Activated T-helper 1 cell treated with anti-CD3 and anti-CD28 coated beads, Interleukin-12 subunit alpha, Interleukin-12 subunit beta, Interleukin-2, Interleukin-4 antibody, amounts not matched to agents 30 ng/mL and 10 ng/mL and 1 ng/mL, durations not matched to agents 14 hours and 24 hours and 36 hours (primary cell): ENCODE measurements at places on chromosomes 5 and 9.

GRCh38 chr5:97726106-97726505, 543.1 kb upstream of the RIOK2 start:
- no peak for DNase-seq

GRCh38 chr9:17725399-17726010, 146.6 kb downstream of the SH3GL2 start:
- no peak for DNase-seq

GRCh38 chr5:90440644-90441043, 31.1 kb upstream of the CETN3 start:
- no peak for DNase-seq

- no peak for DNase-seq
These were observed 2.9 kb upstream of the LCP2 start for GRCh38 chr5:170300361-170301013.

- DNase-seq: no peak
These were observed 33.0 kb downstream of the CAMK2A start for GRCh38 chr5:150256410-150257064.

- no peak for DNase-seq
These were observed 120.1 kb downstream of the BOD1 start for GRCh38 chr5:173496129-173496882.

- DNase-seq: no peak
These were observed 534.3 kb upstream of the RORB start for GRCh38 chr9:73962792-73963191.

DNA sequence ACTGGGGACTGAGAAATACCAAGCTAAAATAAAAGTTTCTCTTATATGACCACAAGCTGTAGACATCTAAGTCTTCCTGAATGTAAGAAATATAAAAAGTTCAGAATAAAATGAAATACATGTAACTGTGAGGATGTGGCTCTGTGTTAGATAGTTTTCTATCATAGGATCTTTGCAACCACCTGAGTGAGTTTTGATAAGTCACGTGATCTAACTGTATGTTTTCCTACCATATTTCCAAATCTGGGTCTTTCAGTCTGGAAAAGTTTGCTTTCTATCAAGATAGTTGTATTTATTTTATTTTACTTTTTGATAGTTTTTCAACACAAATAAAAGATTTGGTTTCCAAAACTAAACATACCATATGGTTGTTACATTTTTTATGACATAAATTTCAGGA, 1905.8 kb upstream of the ACO1 start:
- DNase-seq: no peak

GRCh38 chr9:36485647-36486328, 85.7 kb upstream of the RNF38 start:
- no peak for DNase-seq

DNA sequence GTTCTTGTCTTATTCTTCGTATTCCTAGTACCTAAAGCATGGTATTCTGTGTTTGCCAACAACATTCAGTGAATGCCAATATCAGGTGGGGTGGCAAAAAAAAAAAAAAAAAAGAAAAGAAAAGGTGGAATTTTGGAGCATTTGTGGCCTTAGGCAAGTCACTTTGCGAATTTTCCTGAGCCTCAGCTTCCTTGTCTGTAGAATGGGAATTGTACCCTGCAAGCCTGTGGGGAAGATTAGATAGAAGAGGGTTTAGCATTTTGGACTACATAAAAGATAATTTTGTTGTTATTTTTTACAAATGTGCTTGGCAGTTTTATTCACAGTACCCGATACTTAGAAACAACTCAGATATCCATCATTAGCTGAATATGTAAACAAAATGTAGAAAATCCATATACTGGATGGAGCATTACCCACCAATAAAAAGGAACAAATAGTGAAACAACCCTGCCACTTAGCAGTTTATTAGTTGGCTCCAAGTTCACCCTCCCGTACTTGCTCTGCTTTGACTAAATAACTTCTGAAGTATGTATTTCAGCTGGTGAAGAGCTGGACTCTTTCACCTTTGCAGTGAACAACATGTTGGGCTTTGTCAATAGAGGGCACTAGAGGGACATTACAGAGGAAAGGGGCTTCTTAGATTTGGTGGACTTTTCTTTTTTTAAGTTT, 13.6 kb downstream of the UBE2D2 start:
- no peak for DNase-seq

DNA sequence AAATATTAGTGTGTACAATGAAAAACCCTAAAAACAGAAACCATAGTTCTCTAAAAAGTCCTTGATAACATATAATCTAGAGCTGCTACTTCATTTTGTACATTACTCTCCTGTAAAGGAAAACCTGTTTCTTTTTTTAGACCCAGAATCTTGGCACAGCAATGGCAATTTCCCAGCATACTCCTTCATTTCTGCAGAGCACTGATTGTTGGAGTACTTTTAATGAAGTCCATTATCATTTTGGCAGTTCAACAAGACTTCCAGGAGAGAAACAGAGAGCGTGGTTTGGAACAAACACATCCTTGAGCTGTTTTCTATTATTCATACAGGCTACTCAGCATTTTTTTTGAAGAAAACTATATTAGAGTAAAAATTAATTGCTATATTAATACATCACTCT, 22.7 kb upstream of the MROH2B start:
- DNase-seq: no peak

GRCh38 chr9:137461663-137462395, 2.7 kb upstream of the NSMF start:
- peak; percentile 79 for DNase-seq
